SK-N-SH treated with all-trans-retinoic acid at 6 μM for 48 hours (cell line): ENCODE measurements at places on chromosomes 5 and 9.

DNA sequence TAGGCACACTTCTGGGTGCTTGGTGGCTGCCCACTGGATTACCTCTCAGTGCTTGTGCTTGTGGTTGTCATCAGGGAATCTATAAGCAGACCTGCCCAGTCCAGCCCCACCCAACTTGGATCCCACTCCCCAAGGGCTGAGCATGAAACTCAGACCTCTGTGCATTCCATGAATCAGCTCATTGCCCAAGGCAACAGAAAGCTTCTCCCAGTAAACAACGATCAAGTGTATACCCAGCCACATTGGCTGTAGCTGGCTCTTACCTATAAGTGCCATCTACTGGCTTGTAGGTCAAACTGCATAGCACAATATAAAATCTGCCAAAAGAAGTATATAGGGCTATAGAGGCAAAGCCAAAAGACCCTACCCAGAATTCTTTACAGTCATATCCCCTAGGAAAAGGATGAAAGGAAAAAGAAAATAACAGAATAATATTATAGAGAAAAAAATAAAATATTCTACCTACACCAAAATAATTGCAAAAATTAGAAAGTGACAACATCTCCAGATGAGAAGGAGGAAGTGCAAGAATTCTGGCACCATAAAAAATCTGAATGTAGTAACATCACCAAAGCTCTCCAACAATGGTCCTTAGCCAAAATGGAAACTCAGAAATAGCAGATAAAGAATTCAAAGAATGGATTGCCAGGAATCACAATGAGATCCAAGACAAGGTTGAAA, 321.0 kb upstream of the TRPC7 start:
- ATAC-seq, result peak; percentile 79

- no peak for ATAC-seq
Measured at GRCh38 chr5:116469631-116470030, 105.0 kb downstream of the SEMA6A start.

GRCh38 chr5:4990017-4990416, 150.1 kb upstream of the ADAMTS16 start:
- ATAC-seq, result no peak

- ATAC-seq, result no peak
Measured at GRCh38 chr9:6149315-6149714, 66.3 kb upstream of the IL33 start.

GRCh38 chr5:24368115-24368514, 276.7 kb downstream of the CDH10 start:
- ATAC-seq, result no peak

DNA sequence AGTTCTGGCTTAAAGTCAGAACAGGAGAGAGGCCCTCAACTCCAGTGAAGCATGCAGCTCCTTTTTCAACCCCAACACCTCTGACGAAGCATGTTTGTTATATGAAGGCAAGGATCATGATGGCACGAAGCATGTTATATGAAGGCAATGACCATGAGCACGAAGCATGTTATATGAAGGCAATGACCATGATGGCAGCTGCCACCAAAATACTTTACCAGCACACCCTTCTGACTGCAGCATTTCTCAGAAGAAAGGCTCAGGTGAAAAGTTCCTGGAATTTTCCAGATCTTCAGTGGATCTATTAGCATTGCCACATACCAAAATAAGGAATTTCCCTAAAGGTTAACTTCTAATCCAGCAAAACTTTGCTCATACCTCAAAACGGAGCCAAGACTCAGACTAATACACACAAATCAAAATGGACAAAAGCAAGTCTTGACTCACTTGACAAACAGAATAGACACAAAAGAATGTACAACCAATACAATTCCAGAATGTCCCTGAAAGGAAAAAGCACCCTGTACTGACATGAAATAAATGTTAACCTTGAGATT, 217.4 kb downstream of the FANCC start:
- no peak for ATAC-seq

- no peak for ATAC-seq
Measured at GRCh38 chr9:129777769-129778130, 24.9 kb upstream of the PTGES start.

GRCh38 chr5:113336975-113337374, 97.8 kb downstream of the TSSK1B start:
- peak; percentile 88 for ATAC-seq

DNA sequence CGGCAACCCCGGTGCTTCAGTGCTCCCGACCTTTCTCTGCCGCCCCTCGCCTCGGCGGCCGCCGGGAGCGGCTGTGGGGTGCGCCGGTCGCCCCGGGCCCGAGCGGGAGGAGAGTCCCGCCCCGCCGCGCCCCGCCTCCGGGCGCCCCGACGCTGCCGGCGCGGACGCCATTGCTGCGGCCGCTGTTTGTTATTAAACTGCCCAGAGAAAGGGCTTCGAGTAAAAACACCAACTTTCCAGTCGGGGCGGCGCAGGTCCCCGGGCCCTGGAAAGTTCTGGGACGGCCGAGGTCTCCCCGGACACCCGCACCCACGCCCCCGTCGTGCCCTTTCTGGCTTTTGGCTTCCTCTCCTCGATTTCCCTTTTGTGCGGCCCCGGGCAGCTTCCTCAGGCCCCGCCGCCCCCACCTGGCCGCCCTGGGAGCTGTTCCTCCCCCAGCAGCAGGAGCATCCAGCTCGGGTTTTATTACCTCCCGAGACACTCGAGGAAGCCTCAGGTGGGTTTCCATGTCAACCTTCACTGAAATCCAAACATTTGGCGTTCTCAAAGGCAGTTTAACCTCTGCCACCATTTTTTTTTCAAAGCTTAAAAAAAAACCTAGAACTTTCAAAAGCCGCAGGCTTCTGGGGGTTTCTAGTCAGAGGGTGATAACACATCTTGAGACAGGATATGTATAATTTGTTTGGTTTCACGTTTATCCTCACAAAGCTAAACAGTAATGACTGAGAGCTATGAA, 334.4 kb downstream of the CWC27 start:
- peak; percentile 50 for ATAC-seq

GRCh38 chr9:72882117-72882775, 70.6 kb downstream of the ALDH1A1 start:
- no peak for ATAC-seq

- peak; percentile 96 for ATAC-seq
Measured at GRCh38 chr9:26326563-26326962, 566.0 kb downstream of the CAAP1 start.

- no peak for ATAC-seq
Measured at GRCh38 chr5:138745268-138745667, 8.0 kb upstream of the CTNNA1 start.

DNA sequence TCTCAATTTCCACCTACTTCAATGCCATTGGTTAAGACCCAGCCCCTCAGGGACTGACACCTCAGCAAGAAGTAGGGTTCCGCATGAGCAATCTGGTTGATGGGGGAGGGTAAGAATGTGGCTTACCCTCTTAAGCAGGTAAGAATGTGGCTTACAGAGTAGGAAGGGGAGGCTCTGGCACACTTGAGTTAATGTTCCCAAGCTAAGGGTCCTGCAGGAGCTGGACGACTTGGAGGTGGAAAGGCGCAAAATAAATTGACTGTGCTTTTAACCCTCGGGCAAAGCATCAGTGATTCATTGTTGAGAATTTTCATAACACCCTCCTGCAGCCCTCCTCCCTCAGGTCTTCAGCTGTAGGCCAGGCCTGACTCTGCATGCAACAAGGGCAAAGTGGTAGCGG, 24.9 kb upstream of the ADRA1B start:
- no peak for ATAC-seq

DNA sequence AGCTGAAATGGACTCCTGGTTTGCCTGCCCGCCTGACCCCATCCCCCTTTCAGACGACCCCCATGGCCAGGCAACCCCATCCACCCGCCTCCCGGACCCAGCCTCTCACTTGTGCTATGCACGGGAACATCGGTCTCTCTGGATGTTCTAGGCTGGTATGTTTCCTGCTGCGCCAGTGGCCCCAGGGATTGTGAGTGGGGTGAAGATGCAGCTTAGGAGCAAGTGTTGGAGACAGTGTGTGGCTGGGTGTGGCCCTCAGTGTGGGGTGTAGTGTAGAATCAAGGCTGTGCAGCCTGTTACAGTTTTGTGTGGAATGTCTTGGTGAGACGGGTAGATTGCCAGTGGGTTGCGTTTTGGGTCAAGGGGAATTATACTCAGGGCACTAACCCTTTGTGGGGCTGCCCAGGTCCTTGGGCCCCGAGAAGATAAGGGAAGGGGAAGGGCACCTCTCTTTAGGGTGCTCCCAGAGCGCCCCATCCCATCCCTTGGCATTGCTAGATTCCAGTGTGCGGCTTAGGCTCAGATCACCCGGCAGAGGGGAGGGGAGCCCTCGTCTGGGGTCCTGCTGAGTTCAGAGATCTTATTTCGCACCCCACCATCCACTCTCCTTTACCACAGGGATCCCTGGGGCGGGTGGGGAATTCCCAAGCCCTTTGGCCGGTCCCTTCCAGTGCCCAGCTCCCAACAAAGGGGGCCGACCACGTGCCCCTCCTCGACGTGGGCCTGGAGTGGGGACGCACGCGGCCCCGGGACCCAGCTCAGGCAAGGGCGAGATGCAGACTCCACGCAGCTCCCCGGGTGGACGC, 4.6 kb downstream of the IER5L start:
- ATAC-seq, result peak; percentile 0; the same call in 2 of the 3 replicates

- no peak for ATAC-seq
Measured at GRCh38 chr9:137110147-137110910, 4.2 kb downstream of the DPP7 start.

DNA sequence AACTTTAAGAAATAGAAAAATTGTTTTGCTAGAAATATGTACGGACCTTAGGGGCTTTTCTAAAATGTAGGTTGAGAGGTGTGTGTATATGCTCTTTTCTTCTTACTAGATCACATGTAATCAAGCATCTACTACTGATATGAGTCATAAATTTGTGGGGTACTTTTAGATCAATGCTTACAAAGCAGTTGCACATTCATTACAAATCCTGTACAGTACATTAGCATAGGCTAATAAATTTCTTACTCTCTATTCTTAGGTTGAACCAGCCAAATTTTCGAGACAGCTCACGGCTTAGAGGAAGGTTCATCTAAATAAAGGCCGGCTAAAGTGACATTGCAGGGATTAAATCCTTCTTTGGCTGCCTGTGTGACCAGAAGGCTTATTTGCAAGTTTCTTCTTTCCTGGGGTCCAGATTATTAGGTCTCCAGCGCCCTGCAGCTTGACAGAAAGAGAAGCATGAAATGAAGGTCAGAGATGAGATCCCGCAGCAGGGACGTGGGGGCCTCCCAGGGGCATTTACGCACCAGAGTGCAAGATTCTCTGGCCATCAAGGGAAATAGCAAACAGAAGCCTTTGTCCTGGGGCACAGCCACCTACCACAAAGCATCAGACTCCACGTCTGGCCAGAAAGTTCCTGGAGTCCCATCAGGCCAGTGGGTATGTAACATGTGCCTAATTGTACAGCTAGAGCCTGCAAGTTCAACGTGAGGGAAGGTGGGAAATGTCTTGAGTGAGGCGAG, 53.0 kb downstream of the NIM1K start:
- ATAC-seq, result no peak

DNA sequence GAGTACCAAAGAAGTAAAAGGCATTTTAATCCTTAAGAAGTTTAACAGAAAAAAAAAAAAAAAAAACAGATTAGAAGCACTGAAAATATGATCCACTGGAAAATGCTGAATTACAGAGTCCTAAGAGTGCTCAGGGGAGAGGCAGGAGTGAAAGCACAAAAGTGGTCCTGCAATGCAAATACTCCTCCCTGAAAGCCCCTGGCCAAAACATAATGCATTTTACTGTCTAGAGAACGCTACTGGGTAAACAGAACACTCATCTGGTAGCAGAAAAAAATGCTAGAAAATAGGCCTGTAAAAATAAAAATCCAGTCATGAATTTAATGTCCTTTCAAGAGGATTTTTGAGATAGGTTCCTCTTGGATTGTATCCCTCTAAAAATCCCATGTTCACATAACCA, 81.9 kb downstream of the ADAMTS12 start:
- ATAC-seq, result no peak

GRCh38 chr9:92639124-92639523, 30.8 kb downstream of the IPPK start:
- no peak for ATAC-seq

DNA sequence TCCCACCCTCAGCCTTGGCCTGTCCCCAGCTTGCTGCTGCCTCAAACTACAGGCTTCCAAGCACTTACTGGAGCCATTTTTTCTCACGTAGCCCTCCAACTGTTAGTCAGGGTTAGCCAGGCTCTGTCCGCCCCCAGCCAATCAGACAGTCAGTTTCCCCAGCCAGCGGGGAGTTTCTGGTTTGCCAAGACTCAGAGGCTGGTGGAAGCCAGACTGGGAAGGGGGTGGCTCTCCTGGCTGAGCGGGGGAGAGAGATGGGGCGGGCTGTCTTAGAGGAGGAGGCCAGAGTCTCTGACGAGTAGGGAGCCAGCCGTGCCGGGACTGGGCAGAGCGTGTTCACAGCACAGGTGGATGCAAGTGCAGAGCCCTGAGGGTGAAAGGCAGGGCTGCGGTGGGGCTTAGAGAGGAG, 15.3 kb downstream of the PROP1 start:
- ATAC-seq, result no peak

DNA sequence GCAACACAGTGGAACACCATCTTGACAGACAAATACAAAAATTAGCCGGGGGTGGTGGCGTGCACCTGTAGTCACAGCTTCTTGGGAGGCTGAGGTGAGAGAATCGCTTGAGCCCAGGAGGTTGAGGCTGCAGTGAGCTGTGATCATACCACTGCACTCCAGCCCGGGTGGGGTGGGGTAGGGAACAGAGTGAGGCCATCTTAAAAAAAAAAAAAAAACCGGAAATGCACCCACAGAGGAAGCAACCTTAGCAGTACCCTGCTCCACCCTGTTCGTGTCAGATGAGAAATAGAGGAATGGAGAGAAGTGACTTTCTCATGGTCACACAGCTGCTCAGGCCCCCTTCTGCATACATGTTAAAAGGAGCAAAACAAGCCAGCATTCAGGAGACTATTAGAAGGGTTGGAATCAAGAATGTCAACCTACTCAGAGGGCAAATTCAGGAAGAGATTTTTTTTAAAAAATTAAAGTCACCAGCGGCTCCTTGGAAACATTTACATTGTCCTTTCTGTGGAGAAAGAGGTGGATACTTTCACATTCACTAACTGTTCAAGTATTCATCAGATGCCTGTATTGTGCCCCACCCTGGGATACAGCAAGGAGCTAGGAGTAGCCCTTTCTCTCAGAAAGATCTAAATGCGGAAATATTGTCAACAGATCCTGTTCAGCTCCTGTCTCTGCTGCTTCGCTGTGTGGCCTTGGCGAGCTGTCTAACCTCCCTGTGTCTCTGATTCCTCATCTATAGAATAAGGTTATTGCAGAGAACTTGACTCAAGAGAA, 41.0 kb downstream of the CYFIP2 start:
- ATAC-seq, result no peak

GRCh38 chr5:6767481-6768063, 54.3 kb downstream of the TENT4A start:
- ATAC-seq, result no peak
